ENCODE measurements at places on chromosomes 1 and 21.

- no peak for DNase-seq
Observed at GRCh38 chr1:151849126-151849525, 4.4 kb downstream of the THEM5 start.

GRCh38 chr1:110068646-110069403, 1.6 kb downstream of the ALX3 start:
- no peak for DNase-seq

- DNase-seq: no peak
Observed at GRCh38 chr1:113517983-113518382, 127.7 kb downstream of the MAGI3 start.

- DNase-seq: no peak
Observed at GRCh38 chr1:155003766-155004351, 1.3 kb downstream of the ZBTB7B start.

Measured in CD8-positive, alpha-beta memory T cell (primary cell).